ENCODE measurements at places on chromosomes 3 and 15. TPM values are rescaled to one million over a fixed set of nuclear protein-coding genes. Genes with fewer than 3 reads are reported as not detected.

The CYP19A1 gene
- 0.22 TPM for total RNA-seq

The COL6A5 gene
- total RNA-seq: 0.08 TPM

The EPHA3 gene
- 1.0 TPM for total RNA-seq

The LRRIQ4 gene
- total RNA-seq: not detected
